ENCODE measurements at places on chromosomes 12 and 14. TPM values are rescaled to one million over a fixed set of nuclear protein-coding genes. Genes with fewer than 3 reads are reported as not detected.

LHX5 gene
- not detected for total RNA-seq

DNA sequence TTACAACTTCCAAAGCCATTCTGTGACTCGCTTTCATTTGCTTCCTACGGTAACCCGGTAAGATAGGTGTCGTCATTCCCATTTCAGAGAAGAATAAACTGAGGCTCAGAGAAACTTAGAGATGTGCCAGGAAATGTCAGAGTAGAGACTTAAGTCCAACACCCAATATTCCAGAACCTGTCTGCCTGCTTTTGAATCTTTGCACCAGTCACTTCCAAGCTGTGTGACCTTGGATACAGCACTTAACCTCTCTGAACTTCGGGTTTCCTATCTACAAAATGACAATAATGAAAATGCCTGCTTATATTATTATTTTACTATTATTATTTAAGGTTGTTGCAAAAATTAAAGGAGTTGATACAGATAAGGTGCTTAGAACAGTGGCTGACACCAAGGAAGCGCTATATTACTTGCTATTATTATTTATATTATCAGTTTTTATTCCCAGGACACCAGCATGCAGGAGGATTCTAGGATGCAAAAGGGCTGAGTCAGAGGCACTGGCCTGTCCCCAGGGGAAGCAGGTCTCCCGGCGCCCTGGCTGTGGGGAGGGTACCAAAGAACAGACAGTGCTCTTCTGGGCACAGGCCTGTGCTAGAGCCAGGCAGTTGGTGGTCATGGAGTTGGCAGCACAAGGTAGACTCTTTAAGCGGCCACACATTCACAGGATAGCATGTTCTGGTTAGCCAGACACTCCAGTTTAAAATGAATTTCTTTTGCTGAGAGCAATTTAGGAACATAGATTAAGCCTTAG is 5.4 kb downstream of the HSPB8 start:
- no peak for DNase-seq

DNA sequence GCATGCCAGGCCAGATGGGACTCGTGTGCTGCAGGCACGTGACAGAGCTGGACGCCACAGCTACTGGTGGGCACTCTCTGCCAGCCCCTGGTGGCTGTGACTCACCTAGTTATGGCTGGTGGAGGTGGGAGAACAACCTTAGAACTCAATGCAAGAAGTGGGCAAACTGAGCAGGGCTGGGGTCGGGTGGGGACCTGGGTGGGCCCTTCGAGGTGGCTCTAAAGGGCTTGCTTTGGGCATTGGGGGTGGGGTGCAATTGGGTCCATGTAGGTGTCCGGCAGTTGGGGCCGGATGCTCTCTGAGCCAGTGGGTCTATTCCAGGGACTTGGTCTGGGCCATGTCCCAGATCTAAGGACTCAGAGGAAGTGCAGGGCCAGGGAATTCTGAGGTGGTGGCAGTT is 5.1 kb upstream of the SERPINA12 start:
- DNase-seq: no peak

DNA sequence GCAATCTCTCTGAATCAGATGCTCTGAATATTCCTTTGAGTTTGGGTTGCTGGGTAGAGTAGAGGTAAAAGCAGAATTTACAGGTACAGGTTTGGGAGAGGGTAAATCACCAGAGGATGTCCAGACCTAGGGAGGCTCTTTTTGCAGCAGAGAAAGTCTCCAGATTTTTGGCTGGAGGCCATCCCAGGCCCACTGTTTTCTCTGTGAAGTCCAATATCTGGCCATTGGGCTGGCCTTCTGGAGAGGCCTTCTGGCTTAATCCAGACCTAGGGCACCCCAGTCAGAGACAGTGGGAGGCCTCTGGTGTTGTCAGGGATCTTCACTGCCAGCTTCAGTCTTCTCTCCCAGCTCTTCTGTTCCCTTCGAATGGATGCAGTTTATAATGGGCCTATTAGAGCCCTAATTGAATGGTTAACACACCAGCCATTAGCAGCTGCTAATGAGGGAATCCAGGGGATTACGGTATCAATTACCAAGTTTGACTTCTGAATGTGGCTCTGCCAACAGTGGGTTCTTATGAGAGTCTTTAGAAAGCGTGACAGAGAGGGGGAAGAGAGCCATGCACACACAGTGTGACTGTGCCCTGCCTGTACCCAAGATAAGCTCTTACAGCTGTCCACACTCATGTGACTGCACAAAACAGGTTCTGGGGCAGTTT is 183.1 kb downstream of the EMP1 start:
- DNase-seq: no peak

DNA sequence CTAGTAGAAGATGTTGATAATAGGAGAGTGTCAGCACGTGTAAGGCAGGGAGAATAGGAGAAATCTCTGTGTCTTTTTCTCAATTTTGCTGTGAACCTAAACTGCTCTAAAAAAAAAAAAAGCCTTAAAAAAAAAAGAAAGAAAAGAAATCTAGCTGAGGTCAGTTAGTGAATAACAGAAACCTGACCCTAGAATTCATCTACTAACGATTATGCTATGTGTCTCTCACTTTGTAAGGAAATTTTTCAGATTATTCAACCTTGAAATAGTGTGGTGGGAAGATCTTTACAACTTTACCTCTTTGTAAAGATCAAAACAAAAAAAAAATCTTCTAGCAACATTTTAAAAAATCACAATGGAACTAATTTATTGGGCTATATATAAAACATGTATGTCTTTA is 995.7 kb downstream of the GALC start:
- no peak for DNase-seq

GRCh38 chr14:67411820-67412421 is at the start of gene PLEK2:
PLEK2 (minus strand) TSS chr14:67412165; CDS start chr14:67412059, 106 bp downstream.
- no peak for DNase-seq

- DNase-seq: no peak
Measured at GRCh38 chr14:63267171-63267570, 51.6 kb downstream of the GPHB5 start.

GRCh38 chr12:94122591-94122990 is 25.8 kb upstream of the PLXNC1 start:
- no peak for DNase-seq

- no peak for DNase-seq
Measured at GRCh38 chr12:89962648-89963047, 254.0 kb upstream of the ATP2B1 start.

MORN3 gene
- total RNA-seq: 0.06 TPM

RASSF3 gene
- 15.7 TPM for total RNA-seq

GRCh38 chr12:67517181-67517887 is 131.2 kb upstream of the DYRK2 start:
- peak; percentile 28 for DNase-seq

PGF gene
- total RNA-seq: 181 TPM

DNA sequence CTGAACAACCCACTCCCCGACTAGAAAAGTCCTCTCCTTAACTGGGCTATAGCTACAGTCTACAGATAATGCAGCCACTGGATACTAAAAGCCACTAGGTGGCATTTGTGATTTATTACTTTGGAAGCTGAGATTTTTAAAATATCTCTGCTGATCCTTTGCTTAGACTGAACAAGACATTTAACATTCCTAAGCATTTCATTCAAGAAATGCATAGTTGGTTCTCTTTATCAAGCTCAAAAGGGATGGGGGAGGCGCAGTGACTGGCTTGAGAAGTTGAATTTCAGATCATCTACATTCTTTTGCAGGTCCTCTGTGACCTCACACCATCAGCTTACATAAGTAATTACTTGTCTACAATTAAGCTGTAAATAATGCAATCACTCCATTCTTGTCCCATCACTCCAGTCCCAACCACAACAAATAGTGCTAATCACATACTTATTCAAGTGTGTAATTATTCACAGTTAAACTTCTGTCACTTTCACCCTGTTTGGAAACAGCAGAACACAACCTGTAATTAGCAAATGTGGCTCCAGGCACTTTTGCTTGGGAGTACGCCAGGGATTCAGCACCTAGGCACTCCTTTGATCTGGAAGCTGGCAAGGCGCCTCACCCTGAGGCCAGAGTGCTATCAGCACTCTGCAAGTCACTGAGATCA is 203.6 kb downstream of the NOVA1 start:
- DNase-seq: no peak
